ENCODE measurements at places on chromosomes 2 and 18.

- DNase-seq, result no peak
Measured at GRCh38 chr2:15010346-15010745, 377.8 kb downstream of the LRATD1 start.

- DNase-seq, result no peak
Measured at GRCh38 chr2:185221-185620, 78.6 kb downstream of the SH3YL1 start.

- DNase-seq, result no peak
Measured at GRCh38 chr18:38941711-38942561, 1376.3 kb upstream of the CELF4 start.

DNA sequence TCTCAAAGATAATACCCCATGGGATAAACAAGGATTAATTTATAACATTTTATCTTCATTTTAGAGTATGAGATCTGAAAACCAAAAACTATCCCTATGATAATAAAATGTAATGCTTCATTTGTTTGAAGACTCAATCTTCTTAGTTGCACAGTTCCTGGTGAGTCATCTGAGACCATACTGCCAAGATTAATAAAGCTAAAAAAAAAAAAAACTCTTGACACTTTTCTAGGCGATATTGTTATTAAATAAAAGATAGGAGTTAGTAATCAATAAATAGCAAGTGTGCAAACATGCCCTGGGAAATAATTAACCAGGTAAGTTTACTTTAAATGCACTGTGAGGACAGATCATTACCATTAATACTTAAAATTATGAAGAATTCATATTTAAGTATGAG lies 83.9 kb downstream of the RPE start:
- peak; percentile 36 for DNase-seq

GRCh38 chr2:65357959-65358294 lies 74.5 kb downstream of the SPRED2 start:
- no peak for DNase-seq

All from GM03348 (cell line).